ENCODE measurements at places on chromosomes 11 and 22.

- no peak for DNase-seq
Measured at GRCh38 chr11:118768690-118769089, 22.3 kb downstream of the DDX6 start.

- DNase-seq = no peak
Measured at GRCh38 chr11:131027491-131027890, 111.2 kb upstream of the SNX19 start.

GRCh38 chr11:2511421-2512369, 66.9 kb downstream of the KCNQ1 start:
- no peak for DNase-seq

GRCh38 chr11:125505492-125506080, 9.5 kb upstream of the FEZ1 start:
- DNase-seq = no peak

DNA sequence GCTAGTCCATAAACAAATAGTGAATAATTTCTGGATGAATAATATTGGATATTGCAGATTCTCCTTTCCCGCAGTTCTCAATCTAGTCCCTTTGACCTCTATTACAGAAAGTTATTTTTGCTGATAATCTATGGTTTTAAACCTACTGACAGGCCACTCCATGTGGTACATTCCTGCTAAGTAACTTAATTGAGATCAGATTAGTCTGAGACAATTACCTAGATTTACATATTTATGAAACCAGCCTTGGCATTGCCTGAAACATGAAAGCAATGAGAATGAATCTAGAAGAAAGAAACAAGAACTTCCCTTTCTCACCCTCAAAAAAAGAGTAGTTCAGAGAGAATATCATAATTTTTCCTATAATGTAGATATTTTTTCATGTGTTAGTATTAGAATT, 964.2 kb downstream of the JRKL start:
- DNase-seq = no peak

DNA sequence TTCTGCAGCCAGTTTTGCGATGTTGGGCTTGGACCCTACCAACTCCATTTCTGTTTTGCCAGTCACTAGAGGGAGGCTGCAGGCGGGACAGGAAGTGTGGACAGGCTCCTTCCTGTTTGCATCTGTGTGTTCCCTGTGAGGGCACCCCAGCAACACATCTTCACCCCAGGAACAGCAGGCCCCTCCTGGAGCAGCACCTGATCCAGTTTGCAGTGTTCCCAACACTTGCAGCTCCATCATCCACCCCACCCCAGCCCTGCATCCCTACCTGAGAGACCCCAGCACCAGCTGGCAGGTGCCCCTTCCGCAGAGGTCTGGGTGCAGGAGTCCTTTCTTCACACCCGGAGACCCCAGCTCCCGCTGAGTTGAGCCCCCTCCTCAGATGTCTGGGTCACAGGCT, 7.4 kb upstream of the VSIG10L2 start:
- no peak for DNase-seq

DNA sequence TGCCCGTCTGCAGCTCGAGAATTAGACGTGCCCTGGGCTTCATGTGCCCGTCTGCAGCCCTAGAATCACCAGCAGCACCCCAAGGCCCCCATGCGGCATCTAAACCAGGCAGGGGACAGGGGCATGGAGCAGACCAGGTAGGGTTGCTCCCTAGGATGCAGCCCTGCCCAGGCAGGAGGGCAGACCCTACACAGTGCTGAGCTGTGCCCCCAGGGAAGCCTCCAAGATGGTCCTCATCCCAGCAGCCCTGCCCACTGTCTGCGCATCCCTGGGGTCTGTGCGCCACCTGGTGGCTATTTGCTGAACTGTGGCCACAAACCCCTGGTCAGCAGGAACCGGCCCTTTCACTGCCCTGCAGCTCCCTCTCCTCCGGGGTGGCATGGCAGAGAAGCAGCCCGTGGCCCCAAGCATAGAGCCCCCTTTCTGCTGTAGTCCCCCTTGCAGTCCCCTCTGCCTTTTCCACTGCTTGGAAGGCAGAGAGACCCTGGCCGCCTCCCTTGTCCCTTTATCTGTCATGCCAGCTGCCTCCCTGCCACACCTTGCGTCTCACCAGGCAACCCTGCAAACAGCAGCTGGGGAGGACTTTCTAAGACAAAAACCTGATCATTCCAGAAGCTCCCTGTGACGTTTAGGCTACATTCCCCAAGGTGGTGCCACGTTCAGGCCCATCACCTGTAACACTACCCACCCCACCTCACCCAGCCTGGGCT, 86.6 kb downstream of the KCNQ1 start:
- DNase-seq = peak; percentile 47

DNA sequence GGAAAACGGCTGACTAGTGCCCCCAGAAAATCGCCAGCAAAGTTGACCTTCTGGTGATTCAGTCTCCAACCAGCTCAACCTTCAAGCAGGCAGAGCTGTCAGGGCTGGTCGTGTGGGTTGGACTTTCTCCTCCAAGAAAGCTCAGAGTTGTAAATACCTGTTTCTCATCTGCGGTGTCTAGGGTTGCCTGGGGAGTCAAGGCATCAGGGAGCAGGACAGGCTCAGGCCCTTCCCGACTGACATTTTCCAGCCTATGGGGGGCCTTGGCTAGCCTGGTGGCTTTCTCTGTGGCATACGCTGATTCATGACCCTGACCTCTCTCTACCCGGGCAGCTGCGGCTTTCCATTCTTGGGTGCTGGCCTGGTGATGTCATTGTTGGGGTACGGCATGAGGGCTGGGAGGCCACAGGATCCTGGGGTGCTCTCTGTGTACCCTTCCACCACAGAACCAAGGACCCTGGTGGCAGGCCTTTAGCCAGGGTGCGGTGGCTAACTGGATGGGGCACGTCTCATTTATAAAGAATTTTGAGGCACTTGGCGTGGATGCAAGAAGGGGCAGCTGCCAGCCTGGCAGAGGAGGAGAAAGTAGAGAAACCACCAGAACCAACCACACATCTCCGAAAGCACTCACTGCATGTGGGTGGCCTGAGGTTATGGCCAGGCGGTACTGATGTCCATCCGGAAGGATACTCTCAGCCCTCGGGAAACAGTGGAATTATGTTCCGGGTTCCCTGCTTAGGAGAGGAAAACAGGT, 64.9 kb downstream of the BCR start:
- DNase-seq = no peak

GRCh38 chr22:41437198-41437597, 9.4 kb downstream of the TOB2 start:
- no peak for DNase-seq

GRCh38 chr11:93198215-93198845, 539 bp upstream of the SLC36A4 start:
- no peak for DNase-seq

DNA sequence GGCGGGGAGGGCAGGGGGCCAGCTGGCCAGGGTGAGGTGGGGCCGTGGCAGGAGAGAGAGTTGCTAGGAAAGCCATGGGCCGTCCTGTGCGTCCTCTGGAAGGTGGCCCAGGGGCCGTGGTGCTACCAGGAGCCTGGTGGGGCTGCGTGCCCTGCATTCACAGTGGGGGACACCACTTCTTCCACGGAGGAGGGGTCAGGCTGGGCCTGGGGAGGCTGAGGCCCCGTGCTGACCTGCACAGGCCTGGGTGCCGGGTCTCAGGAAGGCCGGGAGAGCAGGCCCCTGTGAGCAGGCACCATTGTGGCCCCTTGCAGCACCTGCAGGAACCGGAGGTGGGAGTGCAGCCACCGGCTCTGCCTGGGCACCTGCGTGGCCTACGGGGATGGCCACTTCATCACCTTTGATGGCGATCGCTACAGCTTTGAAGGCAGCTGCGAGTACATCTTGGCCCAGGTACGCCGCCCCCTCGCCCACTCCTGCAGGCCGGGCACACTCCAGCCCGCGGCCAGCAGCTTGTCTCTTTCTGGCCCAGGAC, 12.0 kb downstream of the MUC5B start:
- DNase-seq = no peak

- no peak for DNase-seq
Measured at GRCh38 chr22:35596821-35597220, 20.3 kb downstream of the MB start.

DNA sequence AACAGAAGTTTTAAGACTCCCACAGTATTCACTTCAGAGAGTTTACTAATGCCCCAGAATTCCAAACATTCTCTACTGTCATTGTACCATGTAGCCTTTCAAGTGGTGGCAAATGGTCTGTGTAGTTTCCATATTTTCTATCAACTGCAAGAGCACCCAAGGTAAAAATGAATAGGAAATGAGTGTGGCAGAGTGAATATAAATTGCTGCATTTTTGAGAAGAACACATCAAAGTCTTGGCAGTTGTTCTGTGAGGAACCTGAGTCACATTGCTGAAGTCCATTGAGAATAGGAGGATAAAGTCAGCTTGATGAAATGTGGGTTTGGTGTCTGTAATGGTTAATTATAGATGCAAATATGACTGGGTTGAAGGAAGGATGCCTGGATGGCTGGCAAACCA, 193.6 kb downstream of the AASDHPPT start:
- no peak for DNase-seq

- no peak for DNase-seq
Measured at GRCh38 chr11:66493130-66493529, 12.9 kb downstream of the DPP3 start.

DNA sequence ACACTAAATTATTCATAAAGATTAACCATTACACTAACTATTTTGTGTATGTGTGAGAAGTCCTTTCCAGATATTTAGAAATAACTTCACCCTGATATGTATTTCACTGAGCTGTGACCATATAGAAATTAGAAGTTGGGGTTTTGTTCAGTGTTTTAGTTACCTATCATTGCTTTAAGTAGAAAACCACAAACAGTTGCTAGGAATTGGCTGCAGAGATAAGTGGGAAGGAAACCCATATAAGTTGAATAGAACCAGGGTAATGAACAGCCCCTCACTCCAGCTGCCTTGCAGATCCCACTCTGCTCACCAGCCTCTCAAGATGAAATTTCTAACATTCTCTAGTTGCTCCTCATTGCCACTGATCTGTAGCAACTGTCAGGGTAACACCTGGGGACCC, 10.3 kb downstream of the SRSF8 start:
- no peak for DNase-seq

GRCh38 chr11:115409116-115409670, 95.0 kb downstream of the CADM1 start:
- no peak for DNase-seq

- no peak for DNase-seq
Measured at GRCh38 chr22:44860311-44860710, 107.9 kb downstream of the ARHGAP8 start.

DNA sequence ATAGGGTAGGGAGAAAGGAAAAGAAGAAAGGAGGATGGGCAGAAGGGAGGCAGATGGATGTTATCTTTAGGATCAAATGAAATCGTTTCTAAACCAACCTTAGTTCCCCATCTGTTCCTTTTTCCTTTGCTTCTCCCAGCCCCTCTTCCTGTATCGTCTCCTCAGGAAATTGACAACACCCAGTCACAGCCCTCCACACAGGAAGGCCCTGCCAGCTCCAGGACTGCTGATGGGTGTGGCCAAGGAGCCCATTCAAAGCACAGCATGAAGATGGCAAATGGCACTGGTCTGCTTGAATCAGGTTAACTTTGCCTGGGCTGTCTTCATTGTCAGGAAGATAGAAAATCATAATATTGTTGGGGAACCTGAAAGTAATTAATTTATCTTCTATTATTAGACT, 164.8 kb downstream of the C11orf87 start:
- no peak for DNase-seq

DNA sequence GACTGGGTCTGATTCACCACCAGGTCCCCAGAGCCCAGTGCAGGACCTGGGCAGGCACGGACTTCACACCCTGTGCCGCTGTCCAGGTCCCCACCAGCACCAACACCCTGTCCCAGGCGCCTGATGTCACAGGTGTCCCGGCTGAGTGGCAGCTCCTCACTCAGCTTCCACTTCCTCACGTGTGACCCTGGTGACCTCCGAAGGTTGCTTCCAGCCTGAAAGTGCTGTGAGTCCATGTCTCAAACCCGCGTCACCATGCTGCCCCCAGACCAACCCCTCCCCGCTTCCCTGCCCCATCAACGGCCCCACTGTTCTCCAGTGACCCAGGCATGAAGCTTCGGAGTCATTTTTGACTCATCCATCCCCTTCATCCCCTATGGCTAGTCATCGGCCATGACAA, 25.7 kb upstream of the PICK1 start:
- no peak for DNase-seq

- no peak for DNase-seq
Measured at GRCh38 chr22:25050566-25050965, 98.0 kb downstream of the KIAA1671 start.

DNA sequence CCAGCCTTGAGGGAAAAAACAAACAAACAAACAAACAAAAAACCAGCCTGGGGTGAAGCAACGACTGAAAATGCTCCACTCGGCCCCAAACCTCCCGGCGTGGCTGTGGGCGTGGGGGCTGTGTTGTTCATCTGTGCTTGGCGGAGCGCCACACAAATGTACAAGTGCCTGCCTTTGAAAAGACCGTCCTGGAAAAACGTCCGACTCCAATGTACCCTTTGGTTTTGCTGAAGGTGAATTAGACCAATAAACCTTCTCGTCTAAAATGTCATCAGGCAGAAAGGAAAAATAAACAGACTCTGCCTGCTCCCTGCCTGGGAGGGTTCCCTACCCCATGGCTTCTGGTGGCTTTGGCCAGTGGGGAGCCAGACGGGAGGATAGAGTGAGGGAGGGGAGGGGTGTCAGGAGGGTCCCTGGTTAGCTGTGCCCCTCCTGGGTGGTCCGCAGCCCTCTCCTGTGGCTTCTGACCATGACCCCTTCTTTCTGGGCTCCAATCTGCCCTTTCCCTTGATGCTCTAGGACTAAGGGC, 93.9 kb downstream of the TRMU start:
- DNase-seq = no peak

DNA sequence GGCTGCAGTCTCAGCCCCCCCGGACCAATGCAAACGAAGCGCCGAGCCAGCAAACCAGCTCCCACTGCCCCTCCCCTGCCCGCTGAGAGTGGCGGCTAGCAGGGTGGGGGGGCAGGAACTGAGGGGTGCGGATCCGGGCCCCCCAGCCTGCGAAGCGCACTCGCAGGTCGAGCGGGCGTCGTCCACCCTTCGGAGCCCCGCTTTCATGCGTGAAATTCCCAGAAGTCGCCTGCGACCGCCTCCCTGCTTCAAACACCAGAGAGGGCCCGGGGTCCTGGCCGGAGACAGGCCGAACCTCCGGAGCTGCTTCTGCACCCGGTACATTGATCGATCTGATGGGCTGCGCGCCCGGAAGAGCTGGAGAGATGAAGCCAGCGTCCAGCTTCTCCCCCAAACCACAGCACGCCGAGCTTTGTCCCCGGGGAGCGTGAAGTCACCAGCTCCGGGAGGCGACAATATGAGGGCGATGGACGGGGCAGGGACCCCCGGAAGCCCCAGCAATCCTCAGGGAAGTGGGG, 646 bp upstream of the PATZ1 start:
- no peak for DNase-seq

All from NCI-H774 (cell line).